Mesenteric fat pad (tissue), 1 donor: ENCODE measurements at places on chromosomes 12 and 14.

DNA sequence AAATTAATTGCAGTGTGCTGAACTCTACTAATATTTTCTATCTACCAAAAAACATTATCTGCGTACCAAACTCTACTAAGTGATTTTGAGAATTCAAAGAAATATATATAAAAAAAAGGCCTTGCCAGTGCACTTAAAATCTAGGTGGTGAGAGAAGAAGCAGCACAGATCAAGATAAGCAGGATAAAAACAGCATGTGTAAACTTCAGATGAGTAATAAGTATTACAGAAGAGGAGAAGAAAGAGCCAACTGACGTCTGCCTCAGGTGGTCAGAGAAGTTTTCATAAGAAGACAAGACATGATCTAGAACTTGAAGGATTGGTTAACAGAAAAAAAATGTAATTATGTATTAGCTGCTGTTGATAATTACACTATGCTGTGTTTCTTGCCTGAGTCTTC lies 166.4 kb downstream of the DUSP6 start:
- DNase-seq, result no peak

DNA sequence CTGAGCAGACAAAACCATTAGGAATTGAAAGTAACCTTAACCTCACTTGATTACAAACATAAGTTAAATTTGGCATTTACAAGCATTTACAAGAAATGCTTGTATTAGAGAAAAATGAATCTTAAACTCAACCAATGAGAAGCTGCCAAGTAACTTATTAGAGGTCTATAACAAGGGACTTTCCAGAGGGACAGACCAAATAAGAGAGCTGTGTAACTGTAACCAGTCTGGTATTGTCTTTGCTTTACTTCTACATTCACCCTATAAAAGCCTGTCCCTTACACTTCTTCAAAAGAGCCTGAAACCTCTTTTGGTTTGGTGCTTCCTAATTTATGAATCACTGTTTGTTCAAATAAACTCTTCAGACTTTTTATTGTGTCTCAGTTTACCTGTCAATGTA lies 450.0 kb upstream of the FAR2 start:
- DNase-seq, result no peak

- no peak for DNase-seq
Measured at GRCh38 chr12:3944620-3945019, 71.4 kb upstream of the PARP11 start.

DNA sequence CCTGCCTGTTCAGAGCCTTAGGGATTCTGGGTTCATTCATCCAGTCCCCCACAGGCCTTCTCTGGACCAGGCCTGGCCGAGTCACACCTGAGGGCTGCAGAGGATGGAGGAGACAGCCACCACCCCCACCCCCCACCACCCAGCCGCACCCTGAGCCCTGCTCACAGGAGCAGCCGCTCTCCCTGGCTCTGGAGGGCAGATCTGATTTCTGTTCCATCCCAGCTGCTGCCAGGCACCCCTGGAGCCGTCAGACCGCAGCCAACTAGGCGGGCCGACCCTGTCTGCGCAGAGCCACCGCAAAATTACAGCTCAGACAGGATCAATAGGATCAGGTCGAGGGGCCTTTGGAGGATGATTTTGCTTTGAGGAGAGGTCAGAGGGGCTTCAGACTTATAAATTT lies 154.6 kb upstream of the MYL2 start:
- no peak for DNase-seq

DNA sequence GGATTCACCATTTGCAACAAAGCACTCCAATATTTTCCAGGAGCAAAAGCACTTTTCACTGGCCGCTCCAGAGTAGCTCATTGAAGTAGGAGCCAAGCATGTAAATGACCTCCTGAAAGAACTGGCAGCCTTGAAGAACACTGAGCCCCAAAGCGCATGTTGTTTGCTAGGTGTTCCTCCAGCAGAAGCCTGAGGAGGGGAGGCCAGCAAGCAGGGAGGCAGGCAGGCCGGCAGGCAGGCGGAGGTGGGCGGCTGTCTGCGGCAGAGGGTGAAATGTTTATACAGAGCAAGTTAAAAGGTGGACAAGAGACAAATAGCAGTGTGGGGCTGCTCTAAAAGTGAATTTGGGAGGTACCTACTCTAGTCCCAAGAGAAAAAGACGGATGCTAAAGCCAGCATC lies 439.4 kb downstream of the CCDC91 start:
- no peak for DNase-seq

DNA sequence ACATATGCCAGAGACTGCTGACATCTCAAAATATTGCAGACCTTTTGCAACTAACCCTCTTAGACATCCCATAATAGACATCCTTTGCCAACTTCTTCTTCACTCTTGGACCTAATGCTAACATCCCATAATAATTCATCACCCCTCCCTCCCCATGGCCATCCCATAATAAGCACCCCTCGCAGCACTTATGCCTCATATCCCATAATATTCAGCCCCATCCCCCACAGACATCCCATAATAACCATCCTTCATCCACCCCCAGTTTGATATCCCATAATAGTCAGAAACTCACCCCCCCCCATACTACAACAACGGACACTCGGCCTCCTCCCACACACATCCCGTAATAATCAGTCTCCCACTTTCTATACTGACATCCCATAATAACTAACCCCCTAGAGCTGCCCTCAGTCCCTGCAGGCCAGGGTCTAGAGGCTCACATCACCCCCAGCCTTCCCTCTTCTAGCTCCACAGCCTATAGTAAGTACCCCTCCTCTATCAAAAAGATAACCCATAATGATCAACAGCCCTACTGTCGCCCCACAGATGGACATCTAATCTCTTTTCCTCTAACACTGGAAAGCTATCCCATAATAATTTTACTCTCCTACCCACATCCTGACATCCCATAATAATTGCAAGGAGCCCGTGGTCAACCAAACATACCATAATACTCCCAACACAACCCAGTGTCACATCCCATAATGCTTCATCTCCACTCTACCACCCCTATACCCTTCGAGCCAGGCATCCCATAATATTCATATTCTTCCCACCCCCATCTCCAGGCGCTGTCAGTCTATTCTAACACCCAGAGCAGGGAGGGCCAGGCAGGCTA lies 792 bp upstream of the CHD4 start:
- DNase-seq, result no peak

GRCh38 chr12:100716945-100717732 lies 77.4 kb upstream of the ANO4 start:
- no peak for DNase-seq

- DNase-seq, result no peak
Measured at GRCh38 chr14:89327771-89328212, 89.2 kb downstream of the FOXN3 start.

- DNase-seq, result no peak
Measured at GRCh38 chr14:61839507-61839906, 77.3 kb downstream of the SNAPC1 start.

- no peak for DNase-seq
Measured at GRCh38 chr12:96571101-96571862, 81.9 kb downstream of the CFAP54 start.

DNA sequence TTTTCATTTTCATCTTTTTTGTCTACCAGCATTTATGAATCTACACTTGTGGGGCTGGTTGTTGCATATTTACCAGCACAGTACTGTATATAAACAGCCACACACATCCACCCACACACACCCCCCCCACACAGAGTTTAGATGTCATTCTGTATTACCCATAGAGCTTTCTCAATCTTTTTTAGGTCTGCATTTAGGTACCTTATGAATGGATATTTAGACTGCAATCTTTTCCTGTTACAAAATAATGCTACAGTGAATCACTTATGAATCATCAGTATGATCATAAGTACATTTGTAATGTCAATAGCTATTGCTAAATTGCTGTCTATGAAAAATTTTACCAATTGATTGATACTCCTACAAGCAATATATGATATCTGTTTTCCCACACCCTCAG lies 67.3 kb upstream of the STK38L start:
- DNase-seq, result no peak

DNA sequence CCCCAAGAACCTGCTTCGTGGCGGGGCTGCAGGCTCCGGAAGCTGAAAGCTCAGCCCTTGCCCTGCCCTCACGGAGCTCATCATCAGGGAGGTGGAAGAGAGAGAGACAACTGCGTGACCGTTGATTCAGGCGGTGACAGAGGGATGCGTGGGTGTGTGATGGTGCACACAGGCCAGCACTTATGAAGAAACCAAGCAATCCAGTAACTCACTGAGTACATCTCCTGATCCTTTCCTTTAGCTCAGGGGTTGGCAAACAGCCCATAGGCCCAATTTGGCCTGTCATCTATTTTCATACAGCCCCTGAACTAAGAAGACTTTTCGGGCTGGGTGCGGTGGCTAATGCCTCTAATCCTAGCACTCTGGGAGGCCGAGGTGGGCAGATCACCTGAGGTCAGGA lies 49.9 kb downstream of the TESC start:
- no peak for DNase-seq

GRCh38 chr14:92684801-92685560 lies 63.4 kb downstream of the LGMN start:
- no peak for DNase-seq

- no peak for DNase-seq
Measured at GRCh38 chr12:101927999-101928398, 50.6 kb downstream of the DRAM1 start.

DNA sequence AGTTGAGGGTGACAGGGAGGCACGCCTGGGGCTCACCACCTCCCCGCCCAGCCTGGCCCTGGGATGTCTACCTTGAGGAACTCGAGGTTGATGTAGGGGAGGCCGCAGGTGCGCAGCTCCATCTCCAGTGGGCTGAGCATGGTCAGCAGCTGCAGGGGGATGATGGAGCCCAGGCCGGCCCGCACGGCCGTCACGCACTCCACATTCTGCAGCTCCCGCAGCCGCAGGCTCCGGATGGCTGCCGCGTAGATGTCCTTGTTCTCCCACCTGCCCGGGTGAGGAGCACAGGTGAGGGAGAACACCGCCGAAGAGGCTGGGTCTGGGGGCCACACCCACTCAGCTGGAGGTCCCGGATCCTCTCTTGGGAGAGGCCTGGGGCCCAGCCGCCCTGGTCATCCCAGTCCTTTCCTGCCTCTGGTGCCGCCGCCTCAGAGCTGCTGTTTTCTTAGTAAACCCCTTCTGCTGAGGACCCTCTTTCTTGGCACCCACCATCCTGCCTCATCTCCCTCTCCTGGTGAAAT lies 38.2 kb downstream of the TRAFD1 start:
- no peak for DNase-seq

GRCh38 chr14:24093207-24093900 lies 757 bp upstream of the PCK2 start:
- DNase-seq, result no peak

DNA sequence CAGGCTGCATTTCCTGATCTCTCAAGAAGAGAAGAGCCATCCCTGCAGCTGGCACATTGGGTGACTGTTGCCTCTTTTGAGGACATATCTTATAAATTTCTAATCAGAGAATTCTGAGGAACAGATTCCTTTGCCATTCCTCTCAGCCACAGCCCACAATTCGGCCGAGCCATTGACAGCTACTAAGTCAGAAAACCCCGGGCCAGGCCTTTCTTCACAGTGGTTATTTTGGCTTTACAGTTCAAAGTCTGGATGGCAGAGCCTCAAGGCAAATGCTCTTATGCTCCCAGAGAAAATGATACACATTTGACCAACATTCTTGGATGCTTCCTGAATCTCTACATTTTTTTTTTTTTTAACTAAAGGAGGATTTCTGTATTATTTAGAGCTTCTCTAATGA lies 138.4 kb upstream of the FRMD6 start:
- no peak for DNase-seq

DNA sequence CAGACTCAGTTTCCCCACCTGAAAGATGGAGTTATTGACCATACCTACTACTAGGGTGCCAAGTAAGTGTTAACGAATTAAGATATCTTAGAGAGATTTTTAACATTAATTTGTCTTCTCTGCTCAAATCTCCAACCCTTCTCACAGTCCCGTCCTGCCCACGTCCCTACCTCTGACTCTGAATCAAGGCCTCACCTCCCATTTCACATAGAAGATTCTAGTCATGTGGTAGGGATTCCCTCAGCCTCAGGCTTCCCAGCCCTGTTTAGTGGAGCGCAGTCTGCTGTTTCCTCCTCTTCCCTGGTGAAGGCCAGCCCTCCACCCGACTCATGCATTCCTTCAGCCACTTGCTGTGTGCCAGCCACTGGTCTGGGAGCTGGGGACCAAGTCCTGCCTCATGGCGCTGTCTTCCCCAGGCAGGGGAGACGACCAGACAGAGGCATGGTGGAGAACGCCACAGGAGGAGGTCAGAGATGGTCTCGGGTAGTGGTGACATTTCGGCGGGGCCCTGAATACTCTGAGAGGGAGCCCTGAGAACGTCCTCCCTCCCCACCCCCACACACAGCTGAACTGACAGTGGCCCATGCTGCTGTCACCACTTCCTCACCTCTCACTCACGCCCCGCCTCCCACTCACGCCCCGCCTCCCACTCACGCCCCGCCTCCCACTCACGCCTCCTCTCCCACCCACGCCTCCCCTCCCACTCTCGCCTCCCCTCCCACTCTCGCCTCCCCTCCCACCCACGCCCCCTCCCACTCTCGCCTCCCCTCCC lies 38.8 kb downstream of the TMEM63C start:
- DNase-seq, result no peak

- DNase-seq, result peak; percentile 91
Measured at GRCh38 chr12:57772429-57773322, at the start of gene EEF1AKMT3. Gene EEF1AKMT3 (plus strand): TSS chr12:57772614. CDS start chr12:57772725, 111 bp downstream.

GRCh38 chr12:47364261-47364660 lies 284.5 kb upstream of the AMIGO2 start:
- no peak for DNase-seq

DNA sequence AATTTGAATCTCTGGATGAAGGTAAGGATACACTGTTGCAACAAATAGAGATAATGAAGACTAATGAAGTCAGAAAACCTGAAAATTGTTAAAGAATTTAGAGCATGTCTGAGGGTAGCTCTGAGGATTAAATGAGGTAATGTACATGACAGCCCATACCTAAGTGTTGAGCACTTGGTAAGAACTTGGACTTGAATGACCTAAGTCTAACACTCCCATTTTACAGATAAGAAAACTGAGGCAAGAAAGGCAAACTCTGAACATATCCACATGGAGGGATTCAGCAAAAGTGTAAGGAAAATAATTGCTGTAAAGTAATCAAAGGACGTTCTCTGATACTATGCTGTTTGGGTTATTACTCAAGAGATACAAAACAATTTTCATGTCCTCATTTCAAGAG lies 29.0 kb downstream of the PTPRB start:
- DNase-seq, result no peak

DNA sequence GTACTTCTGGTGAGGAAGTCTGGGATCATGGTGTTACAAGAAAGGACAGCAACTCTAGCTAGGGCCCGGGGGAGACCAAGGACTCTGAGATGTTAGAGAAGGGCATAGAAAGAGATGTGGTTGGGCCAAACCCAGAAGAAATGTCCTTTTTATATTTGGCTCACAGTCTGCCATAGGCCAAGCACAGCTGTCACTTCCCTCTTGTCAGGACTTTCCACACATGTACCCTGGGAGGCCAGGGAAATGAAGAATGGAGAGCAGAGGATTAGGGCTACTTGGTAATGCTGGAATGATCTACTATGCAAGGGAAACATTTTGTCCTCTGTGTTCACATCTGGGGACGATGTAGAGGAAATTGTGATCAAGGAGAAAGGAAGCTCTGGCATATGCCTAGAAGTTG lies 9.2 kb downstream of the MYO1A start:
- no peak for DNase-seq

DNA sequence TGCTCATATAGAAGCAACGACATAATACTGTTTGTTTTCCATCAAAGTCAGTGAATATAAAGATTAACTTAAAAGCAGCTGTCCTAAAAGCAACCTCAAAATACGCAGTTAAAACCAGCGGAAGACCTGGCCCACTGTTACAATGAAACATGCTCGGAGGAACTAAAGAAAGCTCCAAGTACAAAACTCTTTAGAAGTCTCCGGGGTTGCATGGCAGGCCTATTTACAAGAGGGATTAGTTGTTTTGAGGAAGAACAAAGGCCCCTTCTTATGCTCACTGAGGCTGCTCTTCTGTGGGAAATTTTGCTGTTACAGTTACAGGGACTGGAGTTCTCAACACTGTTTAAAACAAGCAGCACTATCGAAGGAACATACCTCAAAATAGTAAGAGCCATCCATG lies 75.9 kb upstream of the C12orf71 start:
- DNase-seq, result no peak
